ENCODE measurements at places on chromosomes 6 and 20.

DNA sequence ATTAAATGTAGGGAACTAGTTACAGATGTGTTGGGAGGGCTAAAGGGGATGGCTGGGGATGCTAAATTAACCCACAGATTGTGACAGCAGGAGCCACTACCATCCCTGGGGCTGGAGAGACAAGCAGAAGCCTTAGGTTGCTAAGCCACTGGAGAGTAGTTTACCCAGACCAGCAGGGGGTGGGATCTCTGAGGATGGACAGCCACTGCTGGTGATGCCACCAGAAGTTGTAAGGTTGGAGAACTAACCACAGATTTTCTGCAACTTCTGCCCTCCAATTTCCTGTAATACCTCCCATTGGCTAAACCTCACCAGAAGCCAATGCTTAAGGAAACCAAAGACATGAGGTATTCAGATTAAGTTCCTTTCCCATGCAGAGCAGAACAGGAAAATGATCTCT is 139.6 kb upstream of the NOX3 start:
- DNase-seq: no peak

GRCh38 chr6:117195728-117196127 is 69.6 kb upstream of the VGLL2 start:
- no peak for DNase-seq

GRCh38 chr6:85641522-85641896 is 1.2 kb downstream of the SYNCRIP start:
- no peak for DNase-seq

- DNase-seq: no peak
Measured at GRCh38 chr6:25026723-25027122, 91.0 kb upstream of the RIPOR2 start.

DNA sequence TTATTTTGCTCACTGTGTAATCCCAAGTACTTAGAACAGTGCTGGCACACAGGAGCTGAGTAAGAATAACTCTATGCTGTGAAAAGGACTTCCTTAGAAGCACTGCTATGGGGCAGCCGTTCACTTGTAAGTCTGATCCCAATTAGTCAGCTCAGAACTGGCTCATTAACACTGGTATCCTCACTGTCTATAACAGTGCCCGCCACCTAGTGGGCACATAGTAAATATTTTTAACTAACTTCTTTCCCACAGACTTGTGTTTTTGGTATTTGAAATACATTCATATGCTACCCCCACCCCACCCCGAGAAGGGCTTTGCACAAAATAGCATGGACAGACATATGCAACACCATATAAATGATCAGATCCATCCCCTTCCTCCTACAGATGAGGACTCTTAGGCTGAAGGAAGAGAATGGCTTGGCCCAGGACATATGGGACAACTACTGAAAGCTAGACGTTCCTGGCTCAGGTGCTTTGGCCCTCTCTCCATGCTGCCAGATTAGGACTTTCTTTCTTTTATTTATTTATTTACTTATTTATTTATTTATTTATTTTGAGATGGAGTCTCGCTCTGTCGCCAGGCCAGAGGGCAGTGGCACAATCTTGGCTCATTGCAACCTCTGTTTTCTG is 47.1 kb downstream of the DST start:
- peak; percentile 16 for DNase-seq

DNA sequence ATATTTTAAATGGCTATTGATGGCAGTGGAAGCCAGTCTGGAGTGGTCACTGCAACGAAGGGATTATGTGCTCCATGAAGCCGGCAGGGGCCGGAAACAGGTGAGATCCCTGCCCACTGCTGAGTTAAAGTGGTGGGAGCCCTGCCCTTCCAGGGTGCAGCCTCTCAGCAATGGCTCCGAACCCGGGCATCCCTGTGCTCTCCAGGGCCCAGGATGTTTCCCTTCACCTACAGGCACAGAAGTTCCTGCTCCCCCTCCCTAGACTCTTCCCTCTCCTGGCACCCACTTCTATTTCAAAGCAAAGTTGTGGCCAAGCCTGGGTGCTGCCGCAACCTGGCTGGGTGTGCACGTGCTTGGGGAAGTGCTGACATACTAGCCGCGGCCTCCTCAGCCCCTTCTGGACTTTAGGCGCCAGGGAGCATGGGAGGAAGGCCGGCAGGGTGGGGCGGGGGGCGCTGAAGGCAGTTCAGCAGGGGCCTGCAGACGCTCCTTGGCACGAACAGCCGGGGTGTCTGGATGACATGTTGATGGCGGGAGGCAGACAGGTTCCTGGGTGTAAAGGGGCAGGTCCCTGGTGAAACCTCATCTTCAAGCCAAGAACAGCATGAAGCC is 452.3 kb downstream of the HTR1B start:
- DNase-seq: no peak

GRCh38 chr6:106702451-106703110 is 73.2 kb downstream of the QRSL1 start:
- no peak for DNase-seq

- no peak for DNase-seq
Measured at GRCh38 chr6:99473730-99474129, 41.5 kb downstream of the USP45 start.

DNA sequence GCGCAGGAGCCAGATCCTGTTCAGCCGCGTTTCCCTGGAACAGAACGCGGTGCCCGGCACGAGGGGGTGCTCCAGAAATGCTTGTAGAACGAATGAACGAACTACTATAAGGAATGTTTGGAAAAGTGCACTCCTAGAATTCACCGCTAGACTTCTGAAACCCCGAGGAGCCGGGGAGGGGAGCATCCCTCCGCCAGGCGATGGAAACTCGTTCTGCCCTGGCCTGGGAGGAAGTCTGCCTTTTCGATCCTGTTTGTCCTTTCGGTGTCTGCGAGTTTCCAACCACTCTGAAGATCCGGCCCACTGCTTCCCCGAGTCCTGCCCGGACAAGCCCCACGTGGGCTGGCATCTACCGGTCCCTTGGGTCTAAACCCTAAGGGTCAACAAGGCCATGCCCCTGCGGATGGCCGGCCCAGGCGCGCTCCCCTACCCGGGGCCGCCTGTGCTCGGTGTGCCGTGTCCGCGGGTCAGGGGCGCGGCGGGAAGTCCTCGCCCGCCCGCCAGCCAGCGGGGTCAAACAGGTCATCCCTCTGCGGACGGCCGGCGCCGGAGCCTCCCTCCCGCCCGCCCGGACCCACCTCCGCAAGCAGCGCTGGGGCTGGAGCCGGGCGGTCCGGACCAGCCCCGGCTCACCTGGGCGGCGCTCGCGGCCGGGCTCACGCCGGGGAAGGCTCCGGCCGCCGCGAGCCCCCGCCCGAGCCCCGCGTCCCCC is 526 bp downstream of the SULF2 start:
- no peak for DNase-seq

- DNase-seq: no peak
Measured at GRCh38 chr6:80667006-80667405, 560.5 kb downstream of the BCKDHB start.

- no peak for DNase-seq
Measured at GRCh38 chr20:48760403-48760983, 67.3 kb downstream of the PREX1 start.

- no peak for DNase-seq
Measured at GRCh38 chr20:59835448-59836395, 97.7 kb downstream of the SYCP2 start.

DNA sequence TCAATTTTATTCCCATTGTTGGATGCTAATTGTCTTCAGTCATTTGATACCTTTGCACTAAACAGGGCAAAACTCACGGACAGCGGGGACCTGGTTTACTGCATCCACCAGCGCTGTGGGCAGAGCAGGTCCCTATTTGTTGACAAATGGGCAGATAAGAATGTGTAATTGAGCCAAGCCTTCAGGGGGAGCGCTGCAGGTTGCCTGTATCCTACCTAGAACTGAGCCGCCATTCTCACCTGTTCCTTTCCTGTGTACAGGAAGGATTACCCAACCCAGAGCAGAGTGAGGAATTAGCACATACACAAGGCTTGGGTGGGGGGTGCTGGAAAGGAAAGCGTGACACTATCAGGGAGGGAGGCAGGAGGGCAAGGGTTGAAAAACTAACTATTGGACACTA is 89.1 kb upstream of the FOXA2 start:
- DNase-seq: no peak

- DNase-seq: no peak
Measured at GRCh38 chr6:130034378-130035146, 16.2 kb downstream of the L3MBTL3 start.

DNA sequence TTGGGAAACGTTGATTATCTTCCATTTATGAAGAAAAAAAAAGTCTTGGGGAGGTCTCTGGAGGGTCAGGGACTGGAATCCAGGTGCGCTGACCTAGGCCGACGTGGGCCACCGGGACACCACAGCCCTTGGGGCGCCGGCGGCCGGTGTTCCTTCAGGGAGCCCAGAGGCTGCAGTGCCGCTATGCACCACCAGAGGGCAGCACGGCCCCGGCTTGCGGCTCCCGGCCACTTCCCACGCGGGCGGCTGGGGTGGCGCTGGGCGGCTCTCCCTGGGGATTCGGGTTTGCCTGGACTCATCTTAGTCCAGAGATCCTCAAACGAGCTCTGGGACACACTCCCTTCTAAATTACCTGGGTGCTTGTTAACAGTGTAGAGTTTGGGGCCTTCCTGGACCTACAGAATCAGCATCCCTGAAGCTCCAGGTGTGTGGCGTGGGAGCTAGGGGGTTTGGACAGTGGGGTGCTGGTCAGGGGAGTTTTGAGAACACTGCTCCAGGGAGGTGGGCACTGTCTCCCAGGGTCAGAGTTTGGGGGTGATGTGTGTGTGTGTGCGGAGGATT is 23.0 kb upstream of the GTSF1L start:
- no peak for DNase-seq

DNA sequence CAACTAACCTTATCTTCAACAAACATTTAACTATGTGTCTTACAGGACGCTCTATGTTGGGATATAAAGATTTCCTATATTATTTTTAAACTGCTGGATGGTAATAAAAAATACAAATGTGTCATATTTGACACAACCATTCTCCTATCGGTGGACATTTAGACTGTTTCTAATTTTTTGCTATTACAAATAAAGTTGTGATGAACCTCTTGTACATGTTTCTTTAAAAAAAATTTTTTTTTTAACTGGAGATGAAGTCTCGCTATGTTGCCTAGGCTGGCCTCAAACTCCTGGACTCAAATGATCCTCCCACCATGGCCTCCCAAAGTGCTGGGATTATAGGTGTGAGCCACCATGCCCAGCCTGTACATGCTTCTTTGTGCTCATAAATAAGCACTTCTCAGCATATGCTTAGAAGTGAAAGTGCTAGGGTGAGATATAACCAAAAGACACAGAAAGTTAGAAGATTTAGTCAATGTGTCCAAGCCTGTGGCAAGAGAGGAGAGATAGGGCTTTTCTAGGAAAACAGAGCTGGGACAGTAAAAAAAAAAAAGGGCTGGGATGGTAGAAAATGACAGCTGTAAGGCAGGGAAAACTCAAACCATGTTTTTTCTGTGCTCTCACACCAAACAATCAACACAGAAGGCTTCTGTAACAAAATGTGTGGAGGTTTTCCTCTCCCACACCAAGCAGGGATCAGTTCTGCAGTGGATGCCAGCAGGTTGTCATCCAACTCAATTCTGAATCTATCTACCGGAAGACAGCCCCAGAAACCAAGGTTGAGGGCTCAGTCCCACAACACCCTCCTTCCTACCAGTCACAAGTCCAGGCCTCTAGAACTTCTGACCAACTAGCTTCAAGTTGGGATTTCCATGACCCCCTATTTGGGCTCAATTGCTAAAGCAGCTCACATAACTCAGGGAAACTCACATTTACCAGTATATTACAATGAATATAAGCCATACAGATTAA is 70.0 kb upstream of the SMIM29 start:
- no peak for DNase-seq

- DNase-seq: no peak
Measured at GRCh38 chr6:20266851-20267608, 54.8 kb upstream of the MBOAT1 start.

GRCh38 chr20:4076671-4077070 is 61.3 kb upstream of the RNF24 start:
- peak; percentile 66 for DNase-seq

DNA sequence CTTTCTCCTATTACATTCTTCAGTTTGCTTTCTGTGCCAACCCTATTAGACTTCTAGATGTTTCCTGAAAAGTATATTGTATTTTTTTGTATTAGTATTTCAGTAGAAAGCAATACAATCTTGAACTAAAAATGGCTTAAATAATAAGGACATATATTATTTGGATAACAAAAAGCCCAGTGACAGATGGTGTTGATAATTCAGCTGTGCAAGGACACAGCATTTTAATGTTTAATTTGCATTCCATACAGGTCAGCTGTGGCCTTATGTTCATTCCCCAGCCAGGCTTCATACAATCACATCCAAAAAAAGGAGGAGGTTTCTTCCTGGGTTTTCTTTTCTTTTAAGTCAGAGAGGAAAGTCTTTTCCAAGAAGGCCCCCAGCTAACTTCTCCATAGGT is 236.9 kb downstream of the CD109 start:
- DNase-seq: no peak

- DNase-seq: no peak
Measured at GRCh38 chr6:4751823-4752464, 24.3 kb upstream of the CDYL start.

GRCh38 chr6:116008470-116009243 is 52.0 kb downstream of the FRK start:
- peak; percentile 41 for DNase-seq

- DNase-seq: no peak
Measured at GRCh38 chr6:25227854-25228253, 51.3 kb upstream of the CARMIL1 start.

GRCh38 chr6:77178821-77179220 is 284.5 kb downstream of the HTR1B start:
- no peak for DNase-seq

DNA sequence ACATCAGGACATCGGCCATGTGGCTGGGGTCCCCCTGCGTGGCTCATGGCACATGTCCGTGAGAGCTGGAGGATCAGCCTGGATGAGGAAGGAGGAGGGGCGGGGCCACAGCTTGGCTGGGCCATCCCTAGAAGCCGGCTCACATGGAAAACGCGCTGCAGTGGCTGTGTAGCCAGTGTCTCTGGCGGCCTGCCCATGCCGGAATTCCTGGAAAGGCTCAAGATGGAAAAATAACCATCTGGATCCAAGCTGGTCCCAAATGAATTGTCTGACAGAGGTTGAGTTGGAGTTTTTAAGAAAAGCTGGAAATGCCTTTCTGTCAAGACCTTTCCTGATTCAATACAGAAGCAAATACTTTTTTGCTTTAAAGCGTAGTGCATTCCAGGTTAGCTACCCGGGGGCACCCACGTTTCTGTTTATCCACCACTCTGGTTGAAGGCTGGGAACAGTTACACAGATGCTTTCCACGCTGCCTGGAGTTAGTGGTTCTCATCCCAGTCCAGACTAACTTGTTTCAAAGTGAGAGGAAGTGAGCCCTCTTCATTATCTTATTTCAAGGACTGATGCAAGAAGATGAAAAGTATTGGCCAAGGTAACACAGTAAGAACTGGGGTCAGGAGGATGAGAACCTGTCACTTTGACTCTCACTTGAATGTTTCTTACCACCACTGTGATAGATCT is 99.0 kb downstream of the GMPR start:
- DNase-seq: peak; percentile 67

- no peak for DNase-seq
Measured at GRCh38 chr6:71608646-71609045, 277.7 kb upstream of the RIMS1 start.

GRCh38 chr6:99553888-99554287 is 14.6 kb downstream of the CCNC start:
- DNase-seq: no peak
